Cortex of kidney (tissue), 1 donor: ENCODE measurements at places on chromosomes 2 and 18.

DNA sequence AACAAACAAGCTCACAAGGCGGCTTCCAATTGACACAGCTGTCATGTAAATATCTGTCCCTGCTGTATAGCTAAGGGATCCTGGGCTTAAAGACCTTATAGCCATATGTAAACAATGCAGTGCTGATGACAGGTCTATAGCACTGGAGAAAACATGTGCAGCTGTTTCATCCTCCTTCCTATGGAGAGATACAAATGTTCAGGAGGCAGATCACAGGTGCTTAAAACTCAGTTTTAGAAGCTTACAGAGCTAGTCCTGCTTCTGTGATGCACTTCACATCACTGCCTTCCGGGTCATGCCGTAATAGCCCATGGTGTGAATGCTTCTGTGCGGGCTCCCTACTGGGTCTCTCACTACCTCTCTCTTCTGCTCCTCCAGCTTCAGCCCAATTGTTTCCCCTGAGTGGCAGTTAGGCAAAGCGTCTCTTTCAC is 262.4 kb upstream of the CHST9 start:
- no peak for DNase-seq

- no peak for DNase-seq
Measured at GRCh38 chr2:235793163-235793752, 299.4 kb downstream of the AGAP1 start.

DNA sequence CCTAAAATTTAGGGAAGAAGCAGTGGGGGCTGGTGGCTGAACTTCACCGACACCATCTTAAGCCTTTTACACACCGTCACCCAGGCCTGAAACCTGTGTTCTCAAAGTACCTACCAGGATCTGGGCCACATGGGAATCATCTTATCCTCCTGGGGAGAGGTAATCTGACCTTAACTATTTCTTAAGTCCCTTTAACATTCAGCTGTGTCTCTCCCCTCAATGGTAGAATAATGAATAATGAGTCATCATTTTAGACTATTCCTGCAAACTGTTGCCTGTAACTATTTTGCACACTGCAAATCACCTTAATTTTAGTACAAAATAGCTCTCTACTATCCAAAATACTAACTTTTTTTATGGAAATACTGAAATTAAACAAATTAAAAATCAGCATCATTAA is 149.4 kb upstream of the KLF7 start:
- no peak for DNase-seq

GRCh38 chr2:54438271-54438670 is 17.9 kb upstream of the SPTBN1 start:
- no peak for DNase-seq

DNA sequence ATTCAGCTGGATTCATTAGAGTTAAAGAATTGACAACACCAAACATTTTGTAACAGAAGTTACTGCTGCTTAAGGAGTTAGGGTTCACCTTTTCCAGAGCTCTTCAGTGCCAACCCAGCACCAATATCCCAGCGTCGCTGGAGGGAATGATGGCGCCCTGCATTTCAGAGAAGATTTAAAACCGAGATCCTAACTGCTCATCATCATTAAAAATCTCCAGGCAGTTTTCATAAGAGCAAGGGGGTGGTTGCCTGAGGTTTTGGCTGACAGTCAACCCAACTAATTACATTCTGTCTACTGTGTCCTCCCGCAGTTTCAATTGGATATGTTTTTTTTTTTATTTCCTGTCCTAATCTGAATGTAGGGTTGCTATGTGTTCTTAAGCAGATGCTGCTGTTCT is 509.6 kb upstream of the TCF4 start:
- DNase-seq: no peak

GRCh38 chr2:74286725-74287124 is 56.5 kb downstream of the SLC4A5 start:
- no peak for DNase-seq

DNA sequence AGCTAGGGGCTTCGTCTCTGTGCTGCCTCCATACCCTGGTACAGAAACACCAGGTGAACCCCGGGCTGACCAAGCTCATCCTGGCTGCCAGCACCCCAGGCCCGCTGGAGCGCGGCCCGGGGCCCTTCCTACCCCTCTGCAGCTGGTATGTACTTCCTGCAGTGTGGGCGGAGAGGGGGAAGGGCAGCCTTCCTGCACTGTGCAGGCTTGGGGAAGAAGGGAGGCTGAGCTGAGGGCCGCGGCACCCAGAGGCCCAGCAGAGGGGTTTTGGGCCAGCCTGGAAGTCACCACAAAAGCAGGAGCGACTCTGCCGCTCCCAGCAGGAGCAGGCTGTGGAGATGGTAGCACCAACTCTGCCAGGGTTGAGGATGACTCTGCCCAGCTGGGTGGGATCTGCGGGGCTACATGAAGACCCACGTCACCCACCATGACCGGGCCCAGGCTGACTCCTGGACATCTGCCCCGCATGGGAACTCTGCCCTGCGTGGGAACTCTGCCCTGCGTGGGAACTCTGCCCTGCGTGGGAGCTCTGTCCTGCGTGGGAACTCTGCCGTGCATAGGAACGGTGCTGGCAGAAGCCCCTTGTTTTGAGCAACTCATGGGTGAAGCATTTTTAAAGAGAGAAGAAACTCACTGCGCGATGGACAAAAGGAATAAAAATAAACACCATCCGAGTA is 273.3 kb downstream of the NDUFA10 start:
- no peak for DNase-seq

GRCh38 chr2:133369901-133370658 is 198.2 kb downstream of the NCKAP5 start:
- no peak for DNase-seq

DNA sequence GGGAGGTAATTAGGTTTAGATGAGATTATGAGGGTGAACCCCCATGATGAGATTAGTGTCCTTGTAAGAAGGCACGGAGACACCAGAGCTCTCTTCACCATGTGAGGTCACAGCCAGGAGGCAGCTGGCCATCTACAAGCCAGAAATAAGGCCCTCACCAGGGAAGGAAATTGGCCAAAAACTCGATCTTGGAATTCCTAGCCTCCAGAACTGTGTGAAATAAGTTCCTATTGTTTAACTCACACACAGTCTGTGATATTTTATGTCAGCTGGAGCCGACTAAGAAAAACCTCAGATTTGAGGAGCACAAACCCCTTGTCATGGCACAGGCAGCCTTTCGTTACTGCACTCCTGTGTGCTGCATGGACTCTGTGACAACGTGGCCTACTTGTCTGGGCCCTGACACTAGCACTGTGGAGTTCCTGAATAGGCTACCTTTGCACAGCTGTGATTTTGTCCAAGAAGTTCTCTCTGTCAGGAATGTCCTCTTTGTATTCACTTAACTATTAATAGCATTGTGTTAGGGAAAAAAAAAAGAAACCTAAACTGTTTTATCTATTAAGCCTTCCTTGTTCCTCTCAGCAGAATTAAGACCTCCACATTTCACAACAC is 319.8 kb downstream of the TDRD15 start:
- no peak for DNase-seq

DNA sequence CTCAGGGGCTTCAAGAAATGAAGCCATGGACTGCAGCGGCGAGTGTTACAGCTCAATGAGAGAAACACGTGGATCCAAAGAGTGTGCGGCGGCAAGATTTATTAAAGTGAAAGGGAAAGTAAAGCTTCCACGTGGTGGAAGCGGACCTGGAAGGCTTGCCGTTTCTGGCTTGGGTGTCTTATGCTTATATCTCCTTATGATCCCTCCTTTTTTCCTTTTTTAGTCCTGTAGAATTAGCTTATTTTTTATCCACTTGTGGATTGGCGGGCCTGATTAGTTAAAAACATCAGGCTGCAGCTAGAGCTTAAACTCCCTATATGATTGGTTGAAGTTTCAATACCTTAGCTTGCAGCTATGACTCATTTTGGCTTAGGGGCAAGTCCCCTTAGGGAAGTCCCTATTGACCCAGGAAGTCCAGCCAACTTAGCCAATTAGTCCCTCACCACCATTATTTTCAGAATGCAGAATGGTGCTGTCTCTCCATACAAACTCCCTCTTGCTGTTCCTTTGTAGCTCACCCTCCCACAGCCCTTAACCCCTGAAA is 11.6 kb upstream of the HNMT start:
- DNase-seq: no peak

GRCh38 chr2:241358470-241358869 is 2.4 kb downstream of the FARP2 start:
- DNase-seq: no peak

DNA sequence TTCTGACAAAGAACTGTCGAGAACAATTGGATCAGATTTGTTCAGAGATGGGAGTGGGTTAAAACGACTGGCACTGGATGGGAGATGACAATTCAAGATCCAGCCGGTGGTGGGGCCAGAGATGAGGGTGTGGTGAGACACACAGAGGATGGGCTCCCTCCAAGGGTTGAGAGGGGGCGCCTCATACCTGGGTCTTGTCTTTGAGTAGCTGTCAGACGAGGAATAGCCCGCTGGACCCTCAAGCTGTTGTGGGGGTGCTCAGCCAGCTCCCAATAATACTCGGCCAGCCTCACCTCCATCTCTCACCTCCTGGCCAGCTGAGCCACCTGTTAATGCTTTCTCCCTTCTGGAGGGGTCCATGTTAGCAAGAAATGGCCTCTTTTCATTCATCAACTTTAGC is 14.0 kb downstream of the INPP5D start:
- no peak for DNase-seq

GRCh38 chr2:26606847-26607190 is 34.3 kb downstream of the CIB4 start:
- no peak for DNase-seq

DNA sequence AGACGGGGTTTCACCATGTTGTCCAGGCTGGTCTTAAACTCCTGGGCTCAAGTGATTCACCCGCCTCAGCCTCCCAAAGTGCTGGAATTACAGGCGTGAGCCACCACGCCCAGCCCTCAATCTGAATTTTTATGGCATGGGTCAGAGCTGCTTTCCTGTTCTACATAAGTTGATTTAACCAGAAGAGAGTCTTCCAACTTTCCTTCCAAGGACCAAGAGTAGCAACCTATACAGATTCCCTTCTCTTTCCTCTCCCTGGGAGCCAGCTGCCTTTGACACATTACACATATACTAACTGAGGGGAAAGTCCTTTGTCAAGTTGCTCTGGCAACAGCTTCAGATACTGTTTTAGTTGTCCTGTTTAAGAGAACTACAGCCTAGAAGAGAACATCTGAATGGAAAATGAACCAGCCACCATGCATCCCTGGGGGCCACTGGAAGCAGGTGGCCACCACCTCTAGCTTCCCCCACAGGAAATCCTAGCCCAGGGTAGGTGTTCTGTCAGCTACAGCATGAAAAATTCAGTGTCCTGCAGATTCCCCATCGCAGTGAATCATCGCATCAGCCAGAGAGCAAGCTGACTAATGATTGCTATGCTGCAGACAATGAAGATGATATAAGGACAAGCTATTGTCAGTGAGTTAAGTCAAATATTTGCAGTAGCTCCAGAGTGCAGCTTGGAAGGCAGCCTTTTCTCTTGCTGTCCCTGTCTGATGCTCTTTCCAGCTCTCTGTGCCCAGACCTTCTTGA is 62.9 kb downstream of the POMC start:
- DNase-seq: no peak

DNA sequence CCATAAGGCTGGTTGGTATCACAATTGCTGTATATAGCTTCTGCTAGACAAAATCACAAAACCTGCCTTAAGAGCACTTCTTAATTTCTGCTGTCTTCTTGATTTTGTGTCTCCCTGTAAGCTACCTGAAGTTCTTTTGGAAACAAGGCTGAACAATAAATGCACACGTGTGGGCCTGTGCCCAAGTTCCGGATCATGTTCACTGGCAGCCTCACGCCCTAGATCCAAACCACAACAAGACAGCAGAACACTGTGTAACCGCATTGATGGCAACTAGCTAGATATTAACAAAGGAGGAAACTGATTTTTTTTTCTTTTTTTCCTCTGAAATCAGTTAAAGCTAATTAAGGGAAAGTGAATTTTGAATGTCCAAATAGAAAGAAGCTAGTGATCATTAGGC is 81.5 kb upstream of the LYPD6B start:
- no peak for DNase-seq

- no peak for DNase-seq
Measured at GRCh38 chr2:68234405-68234804, 17.9 kb downstream of the PPP3R1 start.

DNA sequence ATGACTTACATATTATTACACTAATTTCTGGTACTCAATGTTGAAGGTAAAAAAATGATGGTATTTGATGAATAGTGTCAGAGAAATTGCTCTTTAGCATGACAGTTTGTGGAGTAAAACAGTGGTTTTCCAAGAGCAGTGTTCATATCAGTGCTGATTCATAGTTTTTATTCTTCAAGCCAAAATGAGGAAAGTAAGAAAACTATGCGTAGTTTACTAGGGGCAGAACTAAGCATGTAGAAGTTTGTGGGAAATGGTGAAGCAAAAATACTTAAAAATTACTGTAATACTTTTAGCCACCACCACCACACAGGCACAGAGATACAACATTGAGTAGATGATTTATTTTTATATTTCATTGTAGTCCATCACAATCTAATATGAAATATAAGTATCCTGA is 137.3 kb downstream of the ZNF804A start:
- DNase-seq: no peak

GRCh38 chr18:58167073-58167472 is 123.0 kb downstream of the NEDD4L start:
- no peak for DNase-seq

DNA sequence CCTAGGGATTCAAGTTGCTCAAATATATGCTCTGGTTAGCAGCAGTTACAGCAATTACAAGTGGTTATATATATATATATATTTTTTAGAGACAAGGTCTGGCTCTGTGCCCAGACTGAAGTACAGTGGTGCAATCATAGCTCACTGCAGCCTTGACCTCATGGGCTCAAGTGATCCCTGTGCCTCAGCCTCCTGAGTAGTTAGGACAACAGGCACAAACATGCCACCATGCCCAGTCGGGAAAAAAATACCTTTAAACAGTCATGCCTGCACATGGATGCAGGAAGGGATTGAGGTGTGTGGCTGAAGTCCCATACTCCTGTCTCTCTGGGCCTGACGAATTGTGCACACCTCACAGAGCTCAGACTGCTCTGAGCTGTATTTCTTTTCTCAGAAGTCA is 19.6 kb upstream of the DNAH7 start:
- no peak for DNase-seq

DNA sequence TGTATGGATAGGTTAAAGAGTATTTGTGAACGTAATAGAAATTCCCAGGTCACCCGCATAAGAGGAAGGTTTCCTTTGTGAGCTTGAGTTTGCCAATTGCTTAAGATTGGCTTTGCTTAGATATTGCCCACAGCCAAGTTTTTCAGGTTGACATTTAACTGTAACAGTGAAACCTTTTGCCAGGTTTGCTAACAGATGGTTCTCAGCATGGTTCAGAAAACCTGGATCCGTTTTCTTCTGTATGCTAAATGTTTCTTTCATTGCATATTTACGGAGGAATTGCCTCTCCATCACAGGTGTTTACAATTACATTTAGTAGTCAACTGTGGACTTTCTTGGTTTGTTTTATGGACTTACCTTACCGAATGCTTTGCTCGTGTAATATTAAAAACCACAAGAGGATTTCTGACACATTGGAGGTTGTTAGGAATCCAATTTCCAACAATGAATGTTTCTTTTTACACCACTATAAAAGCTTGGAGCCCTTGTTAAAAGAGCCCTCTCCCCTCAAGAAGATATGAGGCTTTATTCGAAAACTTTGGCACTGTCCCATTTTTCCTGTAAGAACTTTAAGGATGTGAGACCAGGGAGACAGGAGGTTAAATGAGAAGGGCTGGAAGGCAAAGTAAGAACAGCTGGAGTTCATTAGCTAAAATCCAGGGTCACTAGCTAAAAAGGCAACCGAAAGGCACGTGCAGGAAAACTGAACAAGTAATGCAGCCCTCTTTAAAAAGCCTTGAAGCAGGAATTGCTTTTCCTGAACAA is 7.8 kb downstream of the CDK15 start:
- no peak for DNase-seq
